Activated CD8-positive, alpha-beta memory T cell treated with anti-CD3 and anti-CD28 coated beads for 1 hour (primary cell): ENCODE measurements at places on chromosomes 4 and X.

- DNase-seq = no peak
These were observed 8.6 kb upstream of the TKTL2 start for GRCh38 chr4:163482190-163482589.

DNA sequence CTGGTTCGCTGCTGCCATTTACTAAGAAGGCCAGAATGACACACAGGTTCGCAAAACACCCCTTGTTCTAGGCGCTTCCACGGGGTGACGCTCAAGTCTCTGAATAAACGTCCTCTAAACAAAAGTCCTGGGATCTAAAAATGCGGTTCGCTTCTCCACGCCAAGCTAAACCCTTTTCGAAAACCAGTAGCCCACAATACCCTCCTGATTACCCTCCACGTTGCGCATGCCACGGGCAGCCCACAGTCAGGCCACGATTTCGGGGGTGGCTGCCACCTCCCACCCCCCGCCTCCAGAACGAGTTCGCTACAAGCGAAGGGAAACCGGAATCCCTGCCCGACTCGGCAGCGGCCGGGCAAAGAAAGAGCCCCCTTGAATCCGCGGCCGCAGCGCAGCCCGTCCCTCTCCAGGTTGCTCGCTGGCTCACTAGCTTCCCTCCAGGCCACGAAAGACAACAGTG, 423 bp downstream of the RPL39 start:
- DNase-seq = no peak

DNA sequence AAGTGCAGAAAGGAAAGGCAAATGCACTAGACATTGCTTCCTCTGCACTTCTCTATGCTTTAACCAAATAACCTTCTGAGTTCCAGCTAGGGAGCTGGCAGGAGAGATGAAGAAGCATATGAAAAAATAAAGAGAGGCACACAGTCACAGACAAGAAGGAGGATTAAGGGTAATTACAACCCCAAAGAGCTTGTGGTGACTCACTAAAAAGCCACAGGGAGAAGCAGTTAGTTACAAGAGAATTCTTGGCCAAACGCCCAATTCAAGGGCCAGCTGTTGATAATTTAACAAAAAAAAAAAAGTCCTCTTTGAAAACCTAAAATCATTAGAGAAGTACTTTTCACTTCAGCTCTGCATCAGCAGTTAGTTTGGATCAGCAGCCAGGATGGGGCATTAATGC, 478.0 kb downstream of the KCNIP4 start:
- DNase-seq = no peak

GRCh38 chrX:118536204-118536603, 40.6 kb downstream of the DOCK11 start:
- DNase-seq = no peak

- DNase-seq = no peak
These were observed 122.7 kb downstream of the CCNB3 start for GRCh38 chrX:50327235-50327634.

DNA sequence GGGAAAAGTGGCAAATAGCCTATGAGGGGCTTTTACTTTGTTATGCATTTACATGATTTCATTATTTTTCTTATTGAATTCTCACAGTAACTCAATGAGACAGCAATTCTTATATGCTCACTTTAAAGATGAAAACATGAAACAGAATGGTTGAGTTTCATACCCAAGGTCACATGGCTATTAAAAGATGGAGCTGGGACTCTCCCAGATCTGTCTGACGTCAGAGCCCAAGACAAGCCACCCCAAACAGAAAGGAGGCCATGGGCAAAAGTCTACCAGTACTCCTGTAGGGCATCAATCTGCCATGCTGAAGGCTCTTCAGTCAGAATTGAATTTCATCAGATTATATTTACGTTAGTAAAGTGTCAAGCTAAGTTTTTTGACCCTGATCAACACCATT, 13.2 kb downstream of the HSD17B11 start:
- DNase-seq = no peak

DNA sequence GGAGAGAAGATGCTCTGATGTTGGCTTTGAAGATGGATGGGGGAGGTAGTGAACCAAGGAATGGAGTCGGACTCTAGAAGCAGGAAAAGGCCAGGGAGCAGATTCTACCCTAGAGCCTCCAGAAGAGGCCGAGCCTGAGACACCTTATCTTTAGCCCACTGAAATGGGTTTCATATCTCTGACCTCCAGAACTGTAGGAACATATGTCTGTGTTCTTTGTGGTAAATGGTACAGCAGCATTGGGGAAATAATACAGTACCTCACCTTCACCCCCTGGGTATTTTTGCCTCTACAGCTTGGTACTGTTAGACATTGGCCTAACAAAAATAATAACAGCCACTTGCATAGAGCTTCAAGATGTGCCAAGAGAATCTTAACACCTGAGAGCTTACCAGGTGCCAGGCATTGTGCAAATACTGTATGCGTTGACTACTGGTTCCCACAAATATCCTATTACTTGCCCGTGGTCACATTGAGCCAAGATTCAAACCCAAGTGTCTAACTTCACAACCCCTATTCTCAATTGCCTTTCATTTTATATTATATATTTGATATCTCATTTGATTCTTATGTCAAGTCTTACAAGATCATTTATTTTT, 57.0 kb upstream of the PGM2 start:
- DNase-seq = no peak

DNA sequence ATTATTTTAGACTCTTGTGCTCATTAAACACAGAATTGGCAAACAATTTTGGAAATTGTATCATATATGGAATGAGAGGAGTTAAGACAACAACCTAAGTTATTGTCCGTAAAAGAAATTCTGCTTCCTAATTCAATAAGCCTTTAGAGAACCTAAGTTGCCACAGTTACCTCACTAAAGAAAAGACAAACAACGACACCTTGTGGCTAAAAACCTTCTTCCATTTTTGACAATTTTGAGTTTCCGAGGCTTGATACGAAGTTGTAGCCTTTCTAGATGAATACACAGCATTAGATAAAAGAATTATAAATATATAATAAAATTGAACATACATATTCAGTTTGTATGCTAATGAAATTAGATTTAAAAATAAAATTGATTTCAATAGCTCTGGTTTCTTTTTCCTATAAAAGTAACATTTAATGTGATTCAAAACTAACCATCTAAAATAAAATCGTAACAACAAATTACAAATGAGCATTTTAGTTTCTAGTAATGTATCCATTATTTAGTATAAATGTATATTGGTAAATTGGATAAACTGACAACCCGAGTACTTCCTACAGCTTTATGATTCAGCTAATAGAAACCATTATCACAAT, 275.1 kb downstream of the GPM6A start:
- DNase-seq = no peak

DNA sequence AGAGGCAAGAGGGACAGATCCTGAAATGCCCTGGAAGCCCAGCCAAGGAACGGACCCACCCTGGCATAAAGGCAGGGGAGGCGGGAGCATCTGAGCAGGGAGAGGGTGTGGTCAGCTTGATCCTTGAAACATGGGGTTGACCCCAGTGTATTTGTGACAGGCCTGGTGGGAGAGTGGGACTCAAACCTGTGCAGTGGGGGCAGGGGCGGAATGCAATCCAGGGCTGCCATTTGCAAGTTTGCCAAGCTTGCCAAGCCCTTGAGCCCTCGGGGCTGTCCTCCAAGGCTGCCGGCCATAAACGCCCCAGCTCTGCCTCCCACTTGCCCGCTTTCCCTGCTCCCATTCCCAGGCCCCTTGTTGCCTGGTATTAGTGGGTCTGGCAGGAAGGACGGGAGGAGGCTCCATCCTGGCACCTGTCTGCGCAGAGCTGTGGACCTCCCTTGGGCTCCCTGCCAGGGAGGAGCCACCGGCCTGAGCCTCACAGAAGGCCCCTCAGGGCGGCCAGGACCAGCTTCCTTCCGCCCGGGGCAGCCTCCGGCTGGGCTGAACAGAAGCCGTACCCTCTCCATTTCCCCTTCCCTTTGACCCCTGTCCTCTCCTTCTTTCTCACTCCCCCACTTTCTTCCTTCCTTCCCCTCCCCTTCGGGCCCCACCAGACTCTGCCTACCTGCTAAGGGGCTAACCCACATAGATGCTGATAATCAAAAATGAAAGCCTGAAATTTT, 661 bp downstream of the S100P start:
- no peak for DNase-seq

- DNase-seq = no peak
These were observed 7.3 kb upstream of the HMGB3 start for GRCh38 chrX:150975655-150976390.

DNA sequence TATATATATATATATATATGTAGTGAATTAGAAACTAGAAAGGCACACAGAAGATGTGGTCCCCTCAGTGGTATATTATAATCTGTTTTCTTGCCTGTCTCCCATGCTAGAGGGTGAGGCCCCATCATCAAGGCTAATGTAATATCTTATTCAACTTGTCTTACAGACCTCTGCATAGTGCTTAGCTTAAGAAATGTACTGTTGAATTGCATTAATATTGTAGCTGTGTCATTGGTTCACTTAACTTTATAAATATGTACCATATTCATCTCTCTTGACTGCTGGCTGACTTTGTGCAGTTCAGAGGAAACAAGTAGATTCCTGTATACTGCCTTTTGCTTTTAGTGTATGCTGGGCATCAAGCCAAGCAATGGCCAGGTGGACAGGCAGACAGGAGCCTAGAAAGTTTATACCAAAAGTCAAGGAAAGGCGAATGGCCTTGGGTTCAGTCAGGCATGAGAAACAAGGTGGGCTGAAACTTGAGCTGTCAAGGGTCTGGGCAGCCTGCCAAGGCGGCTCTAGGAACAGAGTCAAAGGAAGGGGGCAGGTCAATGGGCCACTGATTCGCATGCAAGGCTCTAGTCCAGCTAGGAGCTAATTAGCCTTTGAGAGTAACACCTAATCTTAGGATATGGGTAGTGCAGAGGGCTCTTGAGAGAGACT, 78.8 kb upstream of the LEF1 start:
- no peak for DNase-seq

- DNase-seq = no peak
These were observed 1061.2 kb downstream of the DMD start for GRCh38 chrX:32150141-32150540.

GRCh38 chr4:110119880-110120279, 78.5 kb downstream of the ELOVL6 start:
- DNase-seq = no peak

DNA sequence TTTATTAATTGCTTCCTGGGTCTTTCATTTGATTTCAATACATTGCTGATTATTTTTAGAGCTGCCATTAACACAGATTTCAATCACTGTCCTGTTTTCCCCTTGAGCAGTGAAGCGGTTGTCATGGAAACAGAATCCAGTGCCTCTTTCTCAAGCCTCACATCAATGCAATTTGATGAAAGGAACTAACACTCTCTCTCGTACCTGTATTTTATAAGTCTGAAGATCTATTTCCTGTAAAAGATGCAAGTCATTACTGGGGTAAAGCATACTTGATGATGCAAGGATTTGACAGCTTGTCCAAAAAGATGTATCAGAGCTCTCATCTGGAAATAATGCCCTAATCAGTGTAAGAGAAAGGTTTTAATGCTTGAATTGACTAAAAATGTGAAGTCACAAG, 17.9 kb upstream of the GASK1B start:
- DNase-seq = no peak

- no peak for DNase-seq
These were observed 30.2 kb upstream of the NDST3 start for GRCh38 chr4:118004088-118004487.

DNA sequence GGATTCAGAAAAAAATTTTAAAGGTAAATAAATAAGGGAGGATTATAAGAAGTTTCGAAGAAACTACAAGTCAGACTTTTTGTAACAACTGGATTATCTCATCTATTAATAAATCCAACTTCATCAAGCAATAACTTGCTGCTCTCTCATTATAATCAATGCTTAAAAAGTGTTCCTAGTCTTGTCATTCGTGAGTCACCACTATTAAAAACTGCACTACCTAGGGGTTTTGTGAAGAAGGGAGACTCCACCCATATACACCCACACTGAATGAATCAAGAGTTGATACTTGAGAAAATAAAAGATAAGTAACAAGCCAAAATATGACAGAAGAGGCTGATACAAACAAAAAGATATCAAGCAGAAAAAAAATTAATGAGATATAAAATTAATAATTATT, 360.5 kb downstream of the ZNF674 start:
- DNase-seq = no peak

GRCh38 chr4:138981930-138982390, 33.6 kb upstream of the NOCT start:
- DNase-seq = no peak

DNA sequence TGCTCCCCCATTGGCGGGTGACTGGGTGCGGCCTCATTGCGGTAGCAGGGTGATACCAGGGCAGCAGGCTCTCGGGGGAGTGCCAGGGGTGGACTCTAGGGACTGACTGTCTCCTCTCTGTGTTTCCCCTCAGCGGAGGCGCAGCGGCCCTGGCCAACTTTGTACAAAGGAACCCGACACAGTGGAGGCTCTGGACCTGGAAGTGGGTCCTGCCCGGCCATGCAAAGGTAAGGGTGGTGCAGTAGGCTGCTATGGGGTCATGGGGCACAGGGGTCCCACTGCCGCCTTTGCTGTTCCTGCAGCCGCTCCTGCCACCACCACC, 16.3 kb downstream of the SULT1B1 start:
- no peak for DNase-seq

- DNase-seq = no peak
These were observed 25.8 kb downstream of the PPP3CA start for GRCh38 chr4:101321481-101322042.

- DNase-seq = no peak
These were observed 229.8 kb downstream of the NLGN4X start for GRCh38 chrX:5998901-5999300.

DNA sequence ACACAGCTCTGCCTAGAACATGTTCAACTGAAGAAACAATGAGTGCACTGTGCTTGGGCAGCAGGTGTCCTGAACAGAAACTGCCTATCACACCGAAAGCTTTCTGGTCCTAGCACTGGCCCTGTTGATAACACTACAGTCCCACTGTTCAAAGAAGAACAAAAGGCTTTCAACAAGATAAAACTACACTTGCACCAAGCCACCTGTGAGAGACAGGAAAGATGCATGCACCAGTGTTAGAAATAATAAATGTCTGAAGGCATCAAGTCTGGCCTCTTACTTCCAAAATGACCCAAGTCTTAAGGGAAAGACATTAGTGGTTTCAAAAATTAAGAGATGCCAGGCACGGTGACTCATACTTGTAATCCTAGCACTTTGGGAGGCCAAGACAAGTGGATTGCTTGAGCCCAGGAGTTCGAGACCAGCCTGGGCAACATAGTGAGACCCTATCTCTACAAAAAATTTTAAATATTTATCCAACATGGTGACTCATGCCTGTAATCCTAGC, 68.7 kb downstream of the APBB2 start:
- DNase-seq = no peak

- DNase-seq = no peak
These were observed 1027.6 kb upstream of the PRKX start for GRCh38 chrX:4741024-4741423.
